ENCODE measurements at places on chromosomes 1 and 21.

- DNase-seq, result no peak
These were observed 195.1 kb downstream of the HHAT start for GRCh38 chr1:210523830-210524229.

- no peak for DNase-seq
These were observed 41.5 kb downstream of the CHIA start for GRCh38 chr1:111332190-111332589.

DNA sequence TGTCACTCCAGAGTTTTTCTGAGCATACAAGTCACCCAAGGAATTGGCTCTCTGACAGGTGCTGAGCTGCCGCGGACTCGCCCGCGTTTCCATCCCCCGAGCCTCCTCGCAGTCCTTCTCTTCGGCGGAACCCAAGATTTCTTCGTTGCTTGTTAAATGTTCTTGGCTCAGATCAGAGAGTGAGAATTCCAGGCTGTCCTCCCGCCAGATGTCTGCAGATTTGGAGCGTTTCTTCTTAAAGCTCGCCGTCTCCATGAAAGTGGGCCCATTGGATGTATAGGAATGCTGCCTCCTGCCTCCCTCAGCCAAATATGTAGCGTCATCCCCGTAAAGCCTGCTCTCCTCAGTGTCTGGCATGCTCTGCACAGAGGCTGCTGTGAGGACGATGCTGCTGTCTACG is 77.8 kb downstream of the TIAM1 start:
- no peak for DNase-seq

- no peak for DNase-seq
These were observed 11.2 kb downstream of the OR10K2 start for GRCh38 chr1:158414651-158415345.

DNA sequence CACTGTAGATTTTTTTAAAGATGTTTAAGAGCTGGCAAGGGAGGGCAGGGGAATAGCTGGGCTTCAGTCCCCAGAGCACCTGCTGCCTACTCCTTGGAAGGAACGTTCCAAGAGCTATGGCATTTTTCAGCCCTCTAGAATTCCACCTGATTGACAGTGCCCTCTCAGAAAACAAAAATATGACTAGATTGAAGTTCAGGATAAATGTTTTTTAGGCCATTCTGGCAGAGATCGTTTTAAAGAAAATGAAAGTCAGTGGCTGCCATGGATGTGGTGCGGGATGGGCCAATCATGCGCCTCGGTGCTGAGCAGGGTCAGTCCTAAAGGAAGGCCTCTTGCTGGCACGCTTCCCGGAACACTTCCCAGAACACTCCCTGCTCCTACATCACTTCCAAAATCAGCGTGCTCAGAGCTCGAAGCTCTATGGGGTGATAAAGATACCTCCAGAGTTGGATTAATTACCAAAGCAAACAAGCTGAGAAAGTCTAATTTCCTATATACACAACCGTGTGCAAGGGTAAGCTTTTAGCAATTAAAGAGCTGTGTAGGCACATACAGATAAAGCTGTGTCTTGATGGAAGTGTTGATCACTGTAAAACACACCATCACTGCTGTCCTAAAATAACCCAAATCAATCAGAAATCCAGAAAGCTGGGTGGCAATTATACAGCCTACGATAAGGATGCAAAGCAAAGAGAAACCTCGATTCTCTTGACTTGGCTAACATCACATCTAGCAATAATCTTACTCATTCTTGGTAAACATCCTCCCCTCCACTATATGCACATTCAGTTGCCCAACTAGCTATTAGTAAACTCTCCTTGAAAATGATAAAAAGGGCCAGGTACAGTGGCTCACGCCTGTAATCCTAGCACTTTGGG is 34.6 kb downstream of the TGFBR3 start:
- no peak for DNase-seq

DNA sequence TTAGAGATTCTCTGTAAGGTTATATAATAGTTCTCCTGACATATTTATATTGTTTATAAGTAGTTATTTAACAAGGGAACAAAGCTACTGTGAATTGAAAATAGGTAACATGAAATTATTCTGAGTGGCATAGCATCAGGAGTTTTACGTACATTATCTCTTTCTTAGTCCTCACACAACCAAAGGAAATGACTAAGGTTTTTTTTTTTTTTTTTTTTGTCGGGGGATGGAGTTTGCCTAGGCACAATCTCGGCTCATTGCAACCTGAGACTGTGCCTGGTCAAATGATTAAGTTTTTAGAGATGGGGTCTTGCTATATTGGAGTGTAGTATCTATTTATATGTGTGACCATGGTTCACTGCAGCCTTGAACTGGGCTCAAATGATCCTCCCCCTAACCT is 24.9 kb downstream of the TMED5 start:
- DNase-seq, result no peak

- DNase-seq, result no peak
These were observed 23.1 kb downstream of the CRYZL1 start for GRCh38 chr21:33618407-33618806.

GRCh38 chr21:33899199-33899598 is 16.4 kb downstream of the ATP5PO start:
- no peak for DNase-seq

- DNase-seq, result peak; percentile 97
These were observed 106.4 kb downstream of the RGL1 start for GRCh38 chr1:183911285-183911684.

Measured in MM.1S (cell line).